ENCODE measurements at places on chromosomes 2 and 18. TPM values are rescaled to one million over a fixed set of nuclear protein-coding genes. Genes with fewer than 3 reads are reported as not detected.

The NGEF gene
- not detected for polyA plus RNA-seq

The STARD7 gene
- 147 TPM for polyA plus RNA-seq

The RBM43 gene
- 5.0 TPM for polyA plus RNA-seq

The NEU4 gene
- polyA plus RNA-seq = not detected

The CFAP53 gene
- not detected for polyA plus RNA-seq

The STK11IP gene
- 12.6 TPM for polyA plus RNA-seq

The GALNT3 gene
- 2.2 TPM for polyA plus RNA-seq

DNA sequence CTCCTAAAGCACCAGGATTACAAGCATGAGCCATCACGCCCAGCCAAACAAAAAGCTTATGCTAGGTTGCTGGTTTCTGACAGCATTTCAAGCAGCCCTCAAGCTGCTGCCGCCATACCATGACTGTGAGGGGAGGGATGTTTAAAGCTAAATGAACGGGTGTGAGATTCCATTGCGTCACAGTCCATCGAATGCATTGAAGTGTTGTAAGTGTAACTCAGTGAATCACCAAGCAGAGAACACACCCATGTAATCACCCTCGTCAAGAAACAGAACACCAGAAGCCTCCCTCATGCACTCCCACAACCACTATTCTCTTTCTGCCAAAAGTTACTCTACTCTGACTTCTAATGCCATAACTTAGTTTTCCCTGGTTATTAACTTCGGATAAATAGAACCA, 32.8 kb upstream of the MC5R start:
- no peak for DNase-seq

- DNase-seq = no peak
These were observed 20.9 kb downstream of the TSN start for GRCh38 chr2:121776361-121776760.

DNA sequence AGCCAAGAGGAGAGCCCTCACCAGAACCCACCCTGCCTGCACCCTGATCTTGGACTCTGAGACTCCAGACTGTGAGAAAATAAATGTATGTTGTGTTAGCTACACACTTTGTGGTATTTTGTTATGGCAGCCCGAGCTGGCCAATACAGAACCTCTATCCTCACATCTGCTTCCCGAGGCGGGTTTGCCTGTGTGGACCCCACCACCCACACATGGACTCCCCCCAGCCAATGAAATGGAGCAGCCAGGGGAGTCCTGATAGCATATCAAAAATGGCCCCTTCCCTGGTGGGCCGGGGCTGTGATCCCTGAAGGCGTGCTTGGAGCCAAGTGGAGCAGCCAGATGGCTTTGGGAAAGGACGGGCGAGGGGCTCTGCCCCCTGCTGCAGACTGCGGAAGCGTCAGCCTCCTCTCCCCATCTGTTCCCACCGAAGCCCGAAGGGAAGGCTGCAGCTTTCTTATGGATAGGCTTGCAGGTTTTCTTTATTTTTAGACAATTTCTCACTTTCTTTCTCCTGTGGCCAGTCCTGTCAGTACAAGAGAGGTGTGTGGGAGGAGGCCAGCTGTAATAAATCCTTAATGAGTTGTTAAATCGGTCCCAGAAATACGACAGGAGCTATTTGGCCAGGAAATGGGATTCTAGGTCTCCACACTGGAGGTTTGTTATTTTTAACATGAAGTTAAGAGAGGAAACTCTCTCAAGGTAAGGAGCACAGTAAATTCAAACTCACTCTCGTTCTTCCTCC, 34.4 kb downstream of the TEX51 start:
- no peak for DNase-seq

DNA sequence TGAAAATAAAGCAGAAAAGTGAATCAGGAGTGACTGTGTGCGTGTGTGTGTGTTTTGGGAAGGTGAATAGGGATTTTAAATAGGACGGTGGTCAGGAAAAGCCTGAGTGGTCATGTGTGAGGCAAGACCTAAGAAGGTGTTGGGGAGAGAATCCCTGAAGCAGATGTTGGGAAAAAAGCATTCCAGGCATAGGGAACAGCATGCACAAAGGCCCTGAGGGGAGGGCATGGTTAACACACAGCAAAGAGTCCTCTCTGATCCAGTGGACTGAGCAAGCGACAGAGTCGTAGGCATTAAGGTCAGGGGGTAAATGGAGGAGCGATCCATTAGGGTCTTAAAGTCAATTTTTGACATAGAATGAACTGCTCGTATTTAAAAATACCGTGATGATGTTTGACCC, 34.0 kb upstream of the OTOS start:
- DNase-seq = no peak

GRCh38 chr18:35050028-35050546, 8.9 kb downstream of the MAPRE2 start:
- no peak for DNase-seq

- no peak for DNase-seq
These were observed 72.8 kb downstream of the ASAP2 start for GRCh38 chr2:9279426-9279825.
